Sciatic nerve (tissue), 2 donors: ENCODE measurements at places on chromosomes 4 and X. TPM values are rescaled to one million over a fixed set of nuclear protein-coding genes. Genes with fewer than 3 reads are reported as not detected.

The MTNR1A gene
- total RNA-seq: not detected

The AMOT gene
- 38.2 TPM for total RNA-seq

The CLNK gene
- total RNA-seq: not detected

The SLITRK2 gene
- total RNA-seq: 10.8 TPM

The CHRDL1 gene
- total RNA-seq: 183 TPM

The USP46 gene
- 130 TPM for total RNA-seq
